ENCODE measurements at places on chromosomes 16 and 17.

DNA sequence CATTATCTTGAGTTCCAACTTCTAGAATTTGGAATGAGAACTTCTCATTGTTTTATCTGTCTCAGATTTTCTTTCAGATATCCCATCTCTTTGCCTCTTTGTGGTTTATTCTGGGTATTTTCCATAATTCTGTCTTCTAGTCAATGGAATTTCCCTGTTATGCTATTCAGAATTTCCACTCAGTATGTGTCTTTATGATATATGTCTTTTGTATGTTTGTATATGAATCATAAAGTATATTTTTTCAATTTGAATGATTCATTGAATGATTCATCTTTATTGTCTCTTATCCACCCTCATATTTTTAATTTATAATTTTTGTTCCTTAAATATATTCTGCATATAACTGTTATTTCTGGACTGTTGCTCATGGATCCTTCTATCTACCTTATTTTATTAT, 729.7 kb upstream of the GOT2 start:
- H3K27ac ChIP-seq: no peak overlapping the region
- DNase-seq: no peak
- no peaks in the 10 kb centered on the region for H3K27me3 ChIP-seq
- no peak overlapping the region for H3K4me3 ChIP-seq
- no peaks in the 10 kb centered on the region for H3K4me1 ChIP-seq
- no peaks in the 10 kb centered on the region for H3K36me3 ChIP-seq

DNA sequence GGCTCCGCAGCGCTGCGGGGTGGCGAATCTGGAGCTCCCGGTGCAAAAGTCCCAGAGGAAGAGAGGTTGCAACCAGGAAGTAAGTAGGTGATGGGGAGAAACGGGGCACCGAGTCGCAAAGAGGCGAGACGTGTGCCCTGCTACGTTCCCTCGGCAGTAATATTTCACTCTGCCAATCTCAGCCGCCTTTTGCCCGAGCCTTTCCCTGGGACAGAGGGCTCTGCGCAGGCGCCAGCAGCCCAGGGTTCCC, at the start of gene NR1D1:
TSS of gene NR1D1 (minus strand) at position 171 of the 250 bp plus-strand sequence. CDS start 495 bp downstream, outside the sequence.
- DNase-seq: no peak
- H3K27ac ChIP-seq: peak within 1 kb of the TSS; percentile 89
- H3K27me3 ChIP-seq: no peaks in the 10 kb centered on the region
- no peaks in the 10 kb centered on the region for H3K36me3 ChIP-seq
- H3K4me1 ChIP-seq: peaks cover 42% of the 10 kb centered on the region
- peak within 1 kb of the TSS; percentile 65 for H3K4me3 ChIP-seq

DNA sequence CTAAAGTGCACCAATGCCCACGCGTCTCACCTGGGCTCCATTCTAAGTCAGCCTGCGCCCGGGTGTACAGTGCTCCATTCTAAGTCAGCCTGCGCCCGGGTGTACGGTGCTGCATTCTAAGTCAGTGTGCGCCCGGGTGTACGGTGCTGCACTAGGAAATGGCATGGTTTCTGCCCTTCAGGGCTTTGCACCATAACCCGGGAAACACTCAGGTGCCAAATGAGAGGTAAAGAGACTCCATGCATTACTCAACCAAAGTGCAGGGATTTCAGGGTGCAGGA, 29.2 kb upstream of the FASN start:
- H3K27me3 ChIP-seq: no peaks in the 10 kb centered on the region
- H3K4me3 ChIP-seq: no peak overlapping the region

DNA sequence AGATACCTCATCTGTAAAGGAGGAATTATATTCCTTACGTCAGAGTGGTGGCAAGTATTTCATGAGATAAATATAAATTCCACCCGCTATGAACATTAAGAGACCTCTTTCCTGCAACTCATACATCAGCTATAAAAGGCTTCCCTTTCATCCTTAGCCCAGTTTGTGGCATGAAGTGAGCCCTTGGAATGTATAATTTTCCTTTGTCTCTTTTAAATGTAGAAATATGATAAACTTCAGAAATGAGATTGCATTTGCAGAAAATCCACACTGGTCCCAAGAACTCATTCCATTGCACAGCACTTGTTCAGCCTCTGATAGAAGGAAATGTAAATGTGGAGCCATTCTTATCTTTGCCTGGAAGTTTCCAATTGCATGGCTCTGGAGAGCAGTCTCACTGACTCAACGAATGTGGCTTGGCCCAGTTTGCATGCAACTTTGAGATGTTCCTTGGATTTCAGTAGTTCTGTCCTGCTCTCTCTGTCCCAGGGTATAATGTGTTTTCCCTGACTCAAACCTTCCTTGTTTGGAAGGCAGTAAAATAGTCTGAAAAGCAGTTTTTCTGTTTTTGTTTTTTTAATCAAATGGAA, 746.4 kb downstream of the CDH11 start:
- H3K4me3 ChIP-seq: no peak overlapping the region
- no peak overlapping the region for H3K27ac ChIP-seq
- no peaks in the 10 kb centered on the region for H3K4me1 ChIP-seq
- no peaks in the 10 kb centered on the region for H3K36me3 ChIP-seq
- no peak for DNase-seq
- H3K27me3 ChIP-seq: no peaks in the 10 kb centered on the region

- no peak overlapping the region for H3K27ac ChIP-seq
- no peak overlapping the region for H3K4me3 ChIP-seq
- H3K36me3 ChIP-seq: no peaks in the 10 kb centered on the region
- no peak for DNase-seq
- H3K27me3 ChIP-seq: no peaks in the 10 kb centered on the region
These were observed 2.0 kb downstream of the PYY start for GRCh38 chr17:43951750-43952149.

DNA sequence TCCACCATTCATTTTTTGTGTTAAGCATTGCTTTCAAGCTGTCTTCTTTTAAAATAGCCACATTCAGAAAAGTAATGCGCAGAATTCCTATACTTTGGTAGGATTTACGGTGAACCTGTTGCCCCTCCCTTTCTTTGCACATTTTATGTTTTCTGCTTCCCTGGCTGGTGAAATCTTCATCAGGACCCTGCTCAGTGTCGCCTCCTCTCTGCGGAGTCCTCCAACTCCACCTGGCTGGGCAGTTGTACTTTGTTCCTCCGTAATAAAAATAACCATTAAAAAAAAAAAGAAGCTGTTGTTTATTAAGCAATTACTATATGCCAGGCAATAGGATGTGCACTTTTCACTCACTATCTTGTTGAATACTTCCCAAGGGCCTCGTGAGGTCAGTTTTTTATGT, 2.9 kb downstream of the UMOD start:
- peaks cover 5% of the 10 kb centered on the region for H3K4me1 ChIP-seq
- DNase-seq: no peak
- H3K4me3 ChIP-seq: no peak overlapping the region
- no peaks in the 10 kb centered on the region for H3K27me3 ChIP-seq

- H3K4me3 ChIP-seq: no peak overlapping the region
- no peak overlapping the region for H3K27ac ChIP-seq
- H3K36me3 ChIP-seq: no peaks in the 10 kb centered on the region
- DNase-seq: no peak
- no peaks in the 10 kb centered on the region for H3K4me1 ChIP-seq
These were observed 10.9 kb downstream of the RAB40C start for GRCh38 chr16:600781-601180.

All from ovary (tissue), 10 donors.